ENCODE measurements at places on chromosomes 2 and 18. TPM values are rescaled to one million over a fixed set of nuclear protein-coding genes. Genes with fewer than 3 reads are reported as not detected.

- DNase-seq = no peak
Observed at GRCh38 chr2:201977651-201978050, 56.0 kb upstream of the FZD7 start.

- no peak for DNase-seq
Observed at GRCh38 chr2:131521961-131522781, 5.5 kb upstream of the CCDC74A start.

DNA sequence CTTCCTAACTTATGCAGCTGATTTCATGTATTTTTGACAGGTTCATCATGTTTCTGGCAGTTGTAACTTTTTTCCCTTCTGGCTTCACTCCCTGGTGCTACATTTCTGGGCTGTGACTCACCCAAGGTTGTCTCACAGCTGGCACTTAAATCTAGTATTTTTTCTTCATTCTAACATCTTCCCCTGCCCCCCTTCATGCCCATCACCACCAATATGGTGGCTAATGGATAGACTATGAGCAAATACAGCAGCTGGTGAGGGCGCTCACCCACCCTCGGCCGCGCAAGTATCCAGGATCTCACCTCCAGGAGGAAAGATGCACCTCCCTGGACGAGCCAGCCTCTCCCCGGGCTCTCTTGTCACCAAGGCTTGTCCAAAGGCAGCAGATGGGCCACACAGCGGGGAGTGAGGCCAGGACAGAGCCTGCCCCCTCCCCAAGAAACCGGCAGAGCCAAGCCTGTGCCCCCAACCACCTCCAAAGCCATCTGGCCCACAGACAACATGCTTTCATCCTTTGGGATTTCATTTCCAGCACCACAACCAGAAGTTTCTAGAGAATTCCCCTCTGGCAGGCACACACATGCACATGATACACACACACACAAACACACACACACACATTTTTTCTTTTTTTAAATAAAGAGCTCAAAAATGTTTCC lies 39.1 kb downstream of the ATOH8 start:
- DNase-seq = no peak

- DNase-seq = no peak
Observed at GRCh38 chr2:206084439-206084869, 1.5 kb downstream of the INO80D start.

DNA sequence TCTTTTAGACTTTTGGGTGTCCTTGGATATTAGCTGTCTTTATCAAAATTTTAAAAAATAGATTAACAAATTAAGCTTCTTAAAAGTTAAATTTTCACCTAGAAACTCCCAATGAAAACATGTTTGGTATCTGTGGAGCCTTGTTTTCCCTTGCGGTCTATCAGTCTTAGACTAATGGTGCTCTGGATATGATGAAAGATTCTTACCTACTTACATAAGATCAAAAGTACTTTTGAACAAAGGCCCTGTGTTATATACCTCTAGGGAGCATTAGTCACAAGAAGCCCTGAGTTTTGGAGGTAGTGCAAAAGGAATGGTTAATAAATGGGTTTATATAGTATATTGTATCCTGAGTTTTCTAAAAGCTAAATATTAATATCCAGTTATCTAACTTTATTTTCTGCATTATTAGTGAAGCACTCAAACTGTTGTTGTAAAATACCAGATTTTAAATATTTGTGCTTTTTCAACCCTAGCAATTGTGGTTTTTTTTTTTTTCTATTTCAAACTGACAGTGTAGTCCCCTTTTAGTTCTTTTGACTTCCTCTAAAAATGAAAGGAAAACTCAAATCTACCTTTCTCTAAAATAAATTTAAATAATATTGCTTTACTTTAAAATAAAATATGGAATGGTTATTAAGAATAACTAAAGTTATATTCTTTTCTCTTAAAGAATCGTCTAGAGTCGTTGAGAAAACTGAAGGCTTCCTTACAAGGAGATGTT lies 18.1 kb downstream of the NDC80 start:
- DNase-seq = no peak

GRCh38 chr2:33735096-33735495 lies 136.0 kb upstream of the FAM98A start:
- DNase-seq = no peak

Gene MRPL53
- 158 TPM for polyA plus RNA-seq

Gene CAPN10
- polyA plus RNA-seq = 27.1 TPM
